Inflammatory macrophage treated with lipopolysaccharide for 1 hour (primary cell): ENCODE measurements at places on chromosomes 1 and 21.

GRCh38 chr1:34639701-34640100 lies 115.1 kb upstream of the GJB5 start:
- DNase-seq: no peak

DNA sequence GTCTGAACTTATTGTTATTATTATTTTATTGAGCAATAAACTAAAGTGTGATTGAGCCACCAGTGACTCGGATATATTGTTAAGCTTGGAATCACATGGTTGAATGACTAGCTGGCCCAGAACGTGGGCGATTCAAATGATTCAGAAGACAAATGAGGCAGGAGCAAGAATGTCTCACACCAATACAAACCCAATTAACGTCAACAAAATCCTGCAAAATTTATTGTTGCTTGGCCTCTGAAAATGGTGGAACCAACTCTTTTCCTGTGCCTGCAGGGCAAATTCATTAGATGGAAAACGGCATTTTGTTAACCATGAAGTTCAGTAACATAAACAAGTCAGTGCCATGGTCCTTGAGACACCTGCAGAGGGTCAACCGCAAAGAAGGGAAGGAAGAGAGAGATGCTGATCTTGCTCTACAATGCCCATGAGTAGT lies 482.0 kb downstream of the SETD4 start:
- peak; percentile 51 for DNase-seq

DNA sequence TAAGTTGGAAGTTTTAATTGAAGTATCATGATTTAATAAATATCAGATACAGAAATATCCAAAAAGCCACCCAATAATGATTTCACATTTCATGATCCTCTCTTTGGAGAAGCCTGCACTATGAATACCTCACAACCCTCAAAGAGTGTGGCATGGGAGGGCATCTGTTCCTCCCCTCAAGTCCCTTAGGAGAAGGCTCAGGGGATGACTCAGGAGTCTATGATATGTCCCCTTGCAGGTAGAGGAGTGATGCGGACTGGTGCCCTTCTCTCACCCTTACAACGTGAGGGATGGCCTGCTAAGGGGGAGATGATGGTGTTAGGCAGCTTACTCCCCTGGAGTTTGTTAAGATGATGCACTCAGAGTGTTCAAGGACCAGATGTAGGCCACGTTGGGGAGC lies 303.3 kb upstream of the DUSP10 start:
- DNase-seq: no peak

DNA sequence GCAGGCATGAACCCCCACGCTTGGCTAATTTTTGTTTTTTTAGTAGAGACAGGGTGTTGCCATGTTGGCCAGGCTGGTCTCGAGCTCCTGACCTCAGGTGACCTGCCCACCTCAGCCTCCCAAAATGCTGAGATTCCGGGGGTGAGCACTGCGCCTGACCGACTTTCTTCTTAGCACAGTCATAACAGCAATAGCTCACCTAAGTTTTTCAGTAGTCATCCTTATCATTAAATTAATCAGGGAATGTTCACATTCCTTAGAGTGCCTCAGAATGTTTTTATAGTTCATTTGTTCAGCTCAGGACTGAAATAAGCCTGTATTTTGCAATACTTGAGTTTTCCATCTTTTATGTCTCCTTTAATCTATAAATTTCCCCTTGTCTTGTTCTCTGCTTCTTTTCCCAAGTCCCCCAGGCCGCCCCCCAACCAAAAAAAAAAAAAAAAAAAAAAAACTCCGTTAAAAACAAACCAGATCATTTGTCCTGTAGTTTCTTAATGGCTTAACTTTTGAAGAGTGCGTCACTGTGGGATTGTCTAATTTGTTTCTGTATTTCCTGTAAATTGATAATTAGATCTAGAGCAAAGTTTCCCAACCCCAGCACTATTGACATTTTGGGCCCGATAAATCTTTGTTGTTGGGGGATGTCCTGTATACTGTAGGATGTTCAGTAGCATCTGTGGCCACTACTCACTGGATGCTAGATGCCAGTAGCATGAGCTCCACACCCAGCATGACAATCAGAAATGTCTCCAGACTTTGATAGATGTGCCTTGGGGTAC lies 120.7 kb downstream of the ITSN1 start:
- DNase-seq: no peak

DNA sequence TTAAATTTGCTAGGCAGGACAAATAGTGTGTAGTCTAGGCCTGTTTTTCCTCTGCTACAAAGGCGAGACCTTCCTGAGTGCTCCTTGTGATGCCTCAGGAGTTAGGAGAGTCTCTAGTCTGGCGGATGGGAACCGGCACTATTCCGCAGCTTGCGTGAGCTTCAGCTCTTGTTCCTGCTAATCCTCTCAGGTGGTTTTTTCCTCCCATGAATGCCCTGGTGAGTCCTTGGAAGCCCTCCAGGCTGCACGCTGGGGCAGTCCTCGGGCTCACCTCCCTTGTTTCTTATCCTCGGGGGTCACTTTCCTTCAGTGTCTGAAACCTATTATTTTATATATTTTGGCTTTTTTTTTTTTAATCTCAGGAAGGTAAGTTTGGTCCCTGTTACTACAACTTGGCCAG lies 28.2 kb downstream of the UTS2 start:
- DNase-seq: no peak

DNA sequence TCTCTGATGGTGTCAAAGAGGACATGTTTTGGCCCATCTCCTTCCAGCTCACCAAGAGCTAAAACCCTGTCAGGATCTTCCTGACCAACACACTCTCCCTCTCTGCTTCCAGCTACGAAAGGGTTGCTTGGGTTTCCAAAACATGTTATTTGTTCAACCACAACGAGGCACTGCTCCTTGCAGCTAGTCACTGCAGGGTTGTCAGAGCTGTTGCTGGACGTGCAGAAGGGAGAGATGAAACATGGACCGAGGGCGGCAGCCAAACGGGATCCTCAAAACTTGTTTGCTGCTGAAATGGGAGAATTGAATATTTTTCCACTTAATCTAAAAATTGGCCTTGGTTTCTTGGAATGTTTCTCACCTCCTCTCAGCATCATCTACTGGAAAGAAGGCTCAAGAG lies 12.4 kb downstream of the ZBTB18 start:
- DNase-seq: no peak

DNA sequence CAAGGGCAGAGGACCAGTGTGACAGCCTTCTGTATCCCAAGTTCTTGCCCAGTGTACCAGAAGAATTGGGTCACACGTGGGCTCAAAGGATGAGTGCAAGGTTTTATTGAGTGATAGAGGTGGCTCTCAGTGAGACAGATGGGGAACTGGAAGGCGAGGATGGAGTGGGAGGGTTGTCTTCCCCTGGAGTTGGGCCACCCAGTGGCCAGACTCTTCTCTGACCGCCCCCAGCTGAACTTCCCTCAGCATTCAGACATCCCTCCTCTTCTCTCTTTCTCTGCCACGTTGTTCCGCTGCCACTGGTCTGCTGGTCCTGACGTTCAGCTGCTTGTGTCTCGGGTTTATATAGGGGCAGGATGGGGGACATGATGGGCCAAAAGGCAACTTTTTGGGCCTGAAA lies 150.1 kb upstream of the IVNS1ABP start:
- DNase-seq: peak; percentile 55

GRCh38 chr21:35406635-35407034 lies 357.5 kb upstream of the RUNX1 start:
- DNase-seq: no peak

GRCh38 chr1:55257958-55258357 lies 42.8 kb upstream of the USP24 start:
- no peak for DNase-seq

DNA sequence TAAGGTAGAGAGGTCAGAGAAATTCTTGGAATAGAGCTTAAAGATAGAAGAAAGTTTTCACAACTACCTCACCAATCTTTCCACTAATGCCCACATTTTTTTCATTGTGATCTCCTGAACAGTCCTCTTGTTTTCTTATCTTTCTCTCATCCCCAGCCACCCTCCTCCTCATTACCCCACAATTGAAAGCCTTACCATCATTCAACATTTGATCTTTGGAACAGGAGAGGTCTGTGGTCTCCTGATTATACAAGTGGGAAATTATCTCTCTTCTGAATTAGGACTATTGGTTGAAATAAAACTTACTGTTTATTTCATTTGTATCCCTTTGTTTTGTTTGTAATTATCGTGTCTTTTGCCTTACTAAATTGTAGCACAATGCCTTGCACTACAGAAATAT lies 29.6 kb downstream of the DNAH14 start:
- DNase-seq: no peak

GRCh38 chr1:54227891-54228310 lies 27.9 kb downstream of the MRPL37 start:
- DNase-seq: peak; percentile 48

GRCh38 chr21:31329456-31330143 lies 14.5 kb downstream of the TIAM1 start:
- peak; percentile 67 for DNase-seq

DNA sequence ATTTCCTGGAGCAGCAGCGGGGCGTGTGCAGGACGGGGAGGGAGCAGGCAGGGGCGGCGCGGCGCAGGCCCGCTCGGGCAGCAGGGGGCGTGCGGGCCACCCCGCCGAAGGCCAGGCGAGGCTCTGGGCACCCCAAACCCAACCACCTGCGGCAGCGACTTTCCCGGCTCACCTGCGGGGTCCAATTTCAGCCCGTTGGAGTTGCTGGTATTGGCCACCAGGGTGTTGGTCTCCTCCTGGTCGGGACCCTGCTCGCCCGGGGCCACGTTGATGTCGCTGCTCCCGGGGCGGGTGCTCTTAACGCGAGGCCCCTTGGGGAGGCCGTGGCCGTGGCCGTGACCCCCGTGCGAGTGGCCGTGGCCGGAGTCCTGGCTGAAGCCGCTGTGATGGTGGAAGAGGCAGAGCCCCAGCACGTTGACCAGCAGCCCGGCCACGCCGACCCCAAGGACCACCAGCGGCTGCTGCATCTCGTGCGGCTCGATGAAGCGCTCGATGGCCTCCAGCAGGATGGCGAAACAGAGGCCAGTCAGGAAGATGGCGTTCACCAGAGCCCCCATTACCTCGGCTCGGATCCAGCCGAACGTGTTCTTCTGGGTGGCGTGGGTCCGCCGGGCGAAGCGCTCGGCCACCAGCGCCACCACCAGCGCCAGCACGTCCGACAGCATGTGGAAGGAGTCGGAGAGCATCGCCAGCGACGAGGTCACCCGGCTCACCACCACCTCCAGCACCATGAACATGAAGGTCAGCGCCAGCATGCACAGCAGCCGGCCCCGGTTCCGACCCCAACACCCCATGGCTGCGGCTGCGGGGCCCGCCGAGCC lies 932 bp downstream of the SLC30A1 start:
- DNase-seq: peak; percentile 50

- DNase-seq: no peak
These were observed 91.9 kb upstream of the TSPAN2 start for GRCh38 chr1:115181231-115181630.

- DNase-seq: no peak
These were observed at the start of gene BECN2 for GRCh38 chr1:241957692-241958494. Gene BECN2, plus strand, starts transcription at chr1:241957767. Its CDS starts 0 bp downstream, at chr1:241957767.

DNA sequence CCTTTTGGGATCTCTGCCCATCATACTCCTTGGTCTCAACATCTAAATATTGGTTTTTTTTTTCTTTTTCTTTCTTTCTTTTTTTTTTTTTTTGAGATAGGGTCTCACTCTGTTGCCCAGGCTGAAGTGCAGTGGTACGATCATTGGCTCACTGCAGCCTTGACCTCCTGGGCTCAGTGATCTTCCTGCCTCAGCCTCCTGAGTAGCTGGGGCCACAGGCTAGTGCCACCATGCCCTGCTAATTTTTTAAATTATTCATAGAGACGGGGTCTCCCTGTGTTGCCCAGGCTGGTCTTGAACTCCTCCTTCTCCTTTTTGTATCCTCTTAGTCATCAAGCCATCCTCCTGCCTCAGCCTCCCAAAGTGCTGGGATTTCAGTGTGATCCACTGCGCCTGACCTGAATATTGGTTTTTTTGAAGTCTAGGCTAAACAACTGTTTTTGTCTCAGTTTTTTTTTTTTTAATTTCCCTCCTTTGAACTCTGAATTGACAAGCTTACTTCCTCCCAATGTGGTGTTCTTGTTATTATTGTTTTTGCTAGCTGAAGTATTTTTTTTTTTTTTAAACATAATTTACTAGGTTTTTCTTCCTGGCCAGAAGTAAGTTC lies 30.9 kb downstream of the MAPKAPK2 start:
- DNase-seq: no peak

DNA sequence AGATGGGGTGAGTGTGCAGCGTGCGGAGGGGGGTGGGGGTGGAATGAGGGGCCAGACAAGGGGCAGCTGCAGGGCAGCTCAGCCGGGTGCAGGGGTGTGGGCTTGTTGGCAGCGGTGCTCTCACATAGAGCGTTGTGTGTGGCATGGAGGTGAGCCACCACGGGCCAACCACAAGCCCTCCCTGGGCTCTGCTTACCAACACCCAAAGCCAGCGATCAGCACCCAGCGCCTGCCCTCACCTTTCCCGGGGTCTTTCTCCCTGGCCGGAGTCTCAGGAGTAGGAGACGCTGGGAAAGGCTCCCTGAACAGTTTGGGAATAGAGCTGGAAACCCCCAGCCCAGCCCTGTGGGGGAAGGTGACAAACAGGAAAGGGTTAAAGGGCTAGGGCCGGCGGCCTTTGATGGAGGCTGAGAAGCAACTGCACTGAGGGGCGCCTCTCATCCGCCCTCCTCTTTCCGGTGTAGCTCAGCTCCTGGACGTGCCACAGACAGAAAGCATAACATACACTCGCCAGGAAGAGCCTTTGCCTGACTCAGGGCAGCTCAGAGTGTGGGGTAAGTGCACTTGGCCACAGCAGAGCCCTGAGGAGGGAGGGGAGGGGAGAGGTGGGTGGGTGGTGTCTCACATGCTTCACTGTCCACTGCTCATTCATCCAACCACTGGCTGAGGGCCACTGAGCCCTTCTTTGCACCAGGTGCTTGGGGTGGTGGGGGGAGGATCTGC lies 577 bp downstream of the IKBKE start:
- DNase-seq: peak; percentile 76

DNA sequence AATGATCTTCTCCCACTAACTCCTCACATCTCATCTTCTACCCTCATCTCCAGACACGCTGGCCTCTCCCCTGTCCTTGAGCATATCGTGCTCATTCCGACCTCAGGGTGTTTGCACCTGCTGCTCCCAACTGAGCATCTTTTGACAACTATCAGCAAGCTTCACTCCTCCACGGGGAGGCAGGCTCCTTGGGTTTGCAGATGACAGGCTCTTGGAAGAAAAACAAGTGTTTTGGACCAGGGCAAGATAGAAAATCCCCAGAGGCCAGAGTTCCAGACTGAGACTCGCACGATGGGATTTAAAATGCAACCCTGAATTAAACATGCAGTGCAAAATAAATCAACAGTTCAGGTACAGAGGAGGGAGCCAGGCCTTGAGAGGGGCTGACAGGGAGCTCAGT lies 246.7 kb downstream of the PTPRU start:
- DNase-seq: no peak

DNA sequence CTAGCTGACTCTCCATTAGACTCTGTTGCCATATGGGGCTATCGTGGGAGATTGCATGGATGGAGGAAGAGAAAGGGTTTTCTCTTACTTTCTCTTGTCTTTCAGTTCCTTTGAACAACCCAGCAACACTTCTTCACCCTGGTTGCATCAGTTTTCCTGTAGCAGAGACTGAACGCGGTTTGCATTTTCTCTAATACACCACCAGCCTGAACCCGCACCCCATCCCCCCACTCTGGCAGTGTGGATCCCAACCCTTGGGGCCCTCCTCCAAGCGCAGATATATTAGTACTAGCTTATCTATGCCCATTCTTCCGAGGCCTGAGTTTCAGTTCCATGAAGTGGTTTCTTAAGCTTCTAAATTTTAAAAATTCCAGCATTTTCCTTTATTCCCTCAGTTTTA lies 12.6 kb downstream of the DR1 start:
- no peak for DNase-seq

- no peak for DNase-seq
These were observed 78.5 kb downstream of the ITPKB start for GRCh38 chr1:226660410-226661182.

- no peak for DNase-seq
These were observed 26.0 kb downstream of the KIFAP3 start for GRCh38 chr1:170048515-170048914.
